A549 treated with CpdA at 1 μM for 4 hours (cell line): ENCODE measurements at places on chromosomes 4 and X. TPM values are rescaled to one million over a fixed set of nuclear protein-coding genes. Genes with fewer than 3 reads are reported as not detected.

Gene CPEB2
- total RNA-seq, result 11.9 to 14.1 TPM (median 12.9 TPM) in 5 replicates

Gene GLRA2
- total RNA-seq, result not detected in 5 replicates

Gene TBX22
- not detected in 5 replicates for total RNA-seq

Gene BMP3
- total RNA-seq, result not detected in 5 replicates

Gene TCP11X2
- total RNA-seq, result not detected in 5 replicates

Gene XK
- 0.31 to 0.40 TPM (median 0.37 TPM) in 5 replicates for total RNA-seq
